ENCODE measurements at places on chromosomes 5 and 9.

DNA sequence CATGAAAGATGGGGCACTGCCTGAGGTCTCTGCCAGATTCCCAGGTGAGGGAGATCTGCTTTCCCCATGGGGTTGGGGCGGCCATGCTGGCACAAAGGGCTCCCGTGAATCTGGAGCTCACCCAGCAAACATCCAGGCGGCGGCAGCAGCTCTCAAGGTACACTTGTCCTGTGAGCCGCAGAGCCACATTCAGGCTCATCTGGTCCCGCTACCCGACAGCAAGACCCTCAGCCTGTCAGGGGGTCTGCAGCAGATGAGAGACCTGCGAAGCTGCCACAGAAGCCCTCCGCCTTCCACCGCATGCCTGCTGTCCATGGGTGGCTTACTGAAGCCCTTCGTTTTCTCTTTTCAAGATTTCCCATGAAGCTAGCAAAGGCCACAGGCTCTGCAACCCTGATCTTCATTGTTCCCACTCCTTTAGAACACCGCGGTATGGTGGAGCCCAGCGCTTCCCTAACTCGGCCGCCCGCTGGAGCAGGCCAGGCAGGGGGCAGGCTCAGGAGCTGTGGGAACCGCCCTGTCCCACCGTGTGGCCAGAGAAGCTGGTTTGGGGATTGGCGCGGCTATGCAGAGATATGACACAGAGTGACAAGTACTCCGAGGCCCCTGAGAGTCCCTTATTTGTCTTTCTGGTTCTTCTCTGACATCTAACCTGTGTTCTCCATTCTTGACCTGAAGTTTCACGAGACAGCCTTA lies 8.8 kb downstream of the LRRC14B start:
- no peaks in the 10 kb centered on the region for H3K4me1 ChIP-seq
- no peak overlapping the region for H3K4me3 ChIP-seq
- H3K27ac ChIP-seq, result no peak overlapping the region

DNA sequence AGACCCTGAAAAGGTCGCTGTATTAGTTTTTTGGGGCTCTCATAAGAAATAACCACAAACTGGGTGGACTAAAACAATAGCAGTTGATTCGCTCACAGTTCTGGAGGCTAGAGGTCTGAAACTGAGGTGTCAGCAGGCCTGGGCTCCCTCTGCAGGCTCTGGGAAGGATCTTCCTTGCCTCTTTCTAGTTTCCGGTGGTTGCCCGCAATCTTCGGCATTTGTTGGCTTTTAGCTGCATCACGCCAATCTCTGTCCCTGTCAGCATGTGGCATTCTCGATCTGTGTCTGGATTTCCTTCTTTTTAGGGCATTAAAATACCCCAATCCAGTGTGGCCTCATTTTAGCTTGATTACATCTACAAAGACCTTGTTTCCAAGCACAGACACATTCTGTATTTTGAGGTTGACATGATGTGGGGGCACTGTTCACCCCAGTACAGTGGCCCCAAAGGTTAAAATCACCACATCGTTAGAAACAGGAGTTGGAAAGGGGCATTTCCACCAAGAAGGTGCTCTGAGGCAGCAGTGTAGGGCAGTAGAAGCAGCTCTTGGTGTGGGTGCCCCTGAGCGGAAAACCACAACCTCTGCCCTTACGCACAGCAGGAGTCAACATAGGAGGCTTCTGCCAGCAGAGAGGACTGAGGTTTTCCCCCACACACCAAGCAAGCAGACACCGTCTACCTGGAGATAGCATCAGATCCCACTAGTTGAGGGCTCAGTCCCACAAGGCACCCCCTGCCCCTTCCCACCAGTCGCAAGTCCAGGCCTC lies 13.5 kb downstream of the ZNF79 start:
- H3K27me3 ChIP-seq, result no peaks in the 10 kb centered on the region
- no peaks in the 10 kb centered on the region for H3K4me1 ChIP-seq
- no peak for DNase-seq
- H3K36me3 ChIP-seq, result peaks cover 29% of the 10 kb centered on the region

GRCh38 chr9:74556685-74557084 lies 59.5 kb downstream of the RORB start:
- H3K36me3 ChIP-seq, result no peaks in the 10 kb centered on the region
- no peaks in the 10 kb centered on the region for H3K4me1 ChIP-seq
- H3K27ac ChIP-seq, result no peak overlapping the region
- no peak overlapping the region for H3K4me3 ChIP-seq
- DNase-seq, result no peak
- H3K27me3 ChIP-seq, result no peaks in the 10 kb centered on the region

DNA sequence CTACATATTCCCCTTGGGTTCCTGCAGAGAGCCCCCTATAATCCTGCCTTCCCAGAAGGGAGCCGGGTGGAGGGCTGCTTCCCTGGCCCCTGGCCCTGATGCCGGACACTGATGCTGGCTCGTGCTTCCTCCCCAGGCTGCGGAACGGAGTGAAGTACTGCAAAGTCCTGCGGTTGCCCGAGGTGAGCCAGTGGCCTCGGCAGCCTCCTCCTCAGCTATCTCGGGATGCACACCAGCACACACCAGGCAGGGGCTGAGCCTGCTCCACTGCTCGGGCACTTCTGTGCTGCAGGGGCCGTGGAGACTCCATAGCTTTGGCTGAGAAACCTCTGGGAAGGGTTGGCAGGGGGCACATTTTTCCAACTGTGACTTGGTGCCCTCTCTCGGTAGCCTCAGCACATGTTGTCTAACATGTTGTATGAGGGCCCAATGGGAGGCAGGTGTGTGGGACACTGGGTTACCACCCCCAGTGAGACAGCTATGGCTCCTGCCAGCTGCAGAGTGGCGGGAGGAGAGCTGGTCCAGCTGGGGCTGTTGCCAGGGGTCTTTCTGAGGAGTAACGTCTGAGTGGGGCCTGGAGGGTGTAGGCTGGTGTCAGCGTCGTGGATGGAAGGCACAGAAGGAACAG lies 38.4 kb downstream of the USP20 start:
- H3K36me3 ChIP-seq, result peaks cover 3% of the 10 kb centered on the region
- H3K4me3 ChIP-seq, result no peak overlapping the region
- no peaks in the 10 kb centered on the region for H3K4me1 ChIP-seq
- H3K27me3 ChIP-seq, result no peaks in the 10 kb centered on the region
- no peak overlapping the region for H3K27ac ChIP-seq

GRCh38 chr5:159833846-159834245 lies 82.4 kb upstream of the ADRA1B start:
- H3K4me1 ChIP-seq, result no peaks in the 10 kb centered on the region
- no peaks in the 10 kb centered on the region for H3K27me3 ChIP-seq
- no peak for DNase-seq
- H3K27ac ChIP-seq, result no peak overlapping the region

DNA sequence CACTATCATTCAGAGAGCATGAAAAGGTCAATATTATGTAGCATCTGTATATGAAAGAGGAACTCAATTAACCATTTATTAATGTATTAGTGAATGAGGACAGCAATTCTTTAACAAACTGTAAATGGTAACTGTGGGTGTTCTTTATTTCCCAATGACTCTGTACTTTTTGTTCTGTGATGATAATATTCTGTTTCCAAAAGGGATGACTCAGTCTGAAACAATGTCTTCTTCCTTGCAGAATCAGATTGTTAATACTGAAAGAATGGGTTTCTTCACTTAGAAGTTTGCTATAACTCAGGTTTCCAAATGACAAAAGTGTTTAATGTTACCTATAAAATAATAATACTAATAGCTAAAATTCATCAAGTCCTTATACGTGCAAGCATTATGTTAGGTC lies 1518.7 kb upstream of the WWC1 start:
- no peak overlapping the region for H3K27ac ChIP-seq
- no peak overlapping the region for H3K4me3 ChIP-seq
- DNase-seq, result no peak
- H3K4me1 ChIP-seq, result no peaks in the 10 kb centered on the region

DNA sequence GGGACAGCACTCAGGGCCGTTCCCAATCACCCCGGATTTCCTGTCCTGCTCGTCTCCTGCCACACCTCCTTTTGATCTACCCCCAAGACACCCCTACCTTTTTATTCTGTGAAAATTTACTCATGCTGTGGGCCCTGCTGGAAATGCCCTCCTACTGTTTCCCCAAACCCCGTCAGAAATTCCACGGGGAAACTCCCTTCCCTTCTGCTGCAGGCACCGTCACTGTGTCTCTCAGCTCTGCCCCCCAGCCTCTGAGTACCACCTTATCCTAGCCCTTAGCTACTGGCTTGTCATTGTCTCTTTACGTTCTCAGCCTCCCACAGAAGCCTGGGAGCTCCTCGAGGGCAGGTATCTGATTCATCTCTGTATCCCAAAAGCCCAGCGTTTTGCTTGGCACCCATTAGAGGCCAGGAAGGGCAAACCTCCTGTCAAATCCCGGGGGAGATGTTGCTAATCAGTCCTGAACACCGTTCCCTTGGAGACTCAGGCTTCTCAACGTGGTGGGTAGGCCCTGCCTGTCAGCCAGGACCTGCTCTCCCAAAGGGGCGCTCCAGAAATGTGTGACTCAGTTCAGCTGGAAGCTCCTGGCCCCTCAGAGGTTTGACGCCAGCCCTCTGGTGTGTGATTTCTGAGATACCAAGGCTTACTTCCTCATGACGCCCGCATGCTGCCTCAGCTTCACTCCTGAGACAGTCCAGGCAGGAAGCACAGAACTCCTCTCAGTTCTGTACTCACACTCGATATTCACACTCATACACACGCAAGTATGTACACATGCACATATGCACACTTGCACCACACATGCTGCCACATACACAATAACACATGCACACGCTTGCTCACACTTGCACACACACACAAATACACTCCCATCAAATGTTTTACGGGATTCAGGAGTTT lies 50.7 kb upstream of the GRHPR start:
- H3K36me3 ChIP-seq, result no peaks in the 10 kb centered on the region
- H3K4me1 ChIP-seq, result no peaks in the 10 kb centered on the region
- DNase-seq, result no peak

GRCh38 chr5:137292461-137293027 lies 206.6 kb downstream of the SPOCK1 start:
- peak; percentile 4 for DNase-seq
- H3K4me3 ChIP-seq, result no peak overlapping the region
- H3K4me1 ChIP-seq, result no peaks in the 10 kb centered on the region
- H3K27me3 ChIP-seq, result no peaks in the 10 kb centered on the region
- no peaks in the 10 kb centered on the region for H3K36me3 ChIP-seq
- H3K27ac ChIP-seq, result no peak overlapping the region

- no peaks in the 10 kb centered on the region for H3K36me3 ChIP-seq
- no peak overlapping the region for H3K4me3 ChIP-seq
- H3K27ac ChIP-seq, result no peak overlapping the region
- H3K4me1 ChIP-seq, result no peaks in the 10 kb centered on the region
- H3K27me3 ChIP-seq, result no peaks in the 10 kb centered on the region
- DNase-seq, result no peak
These were observed 259.9 kb upstream of the TARS1 start for GRCh38 chr5:33180900-33181299.

DNA sequence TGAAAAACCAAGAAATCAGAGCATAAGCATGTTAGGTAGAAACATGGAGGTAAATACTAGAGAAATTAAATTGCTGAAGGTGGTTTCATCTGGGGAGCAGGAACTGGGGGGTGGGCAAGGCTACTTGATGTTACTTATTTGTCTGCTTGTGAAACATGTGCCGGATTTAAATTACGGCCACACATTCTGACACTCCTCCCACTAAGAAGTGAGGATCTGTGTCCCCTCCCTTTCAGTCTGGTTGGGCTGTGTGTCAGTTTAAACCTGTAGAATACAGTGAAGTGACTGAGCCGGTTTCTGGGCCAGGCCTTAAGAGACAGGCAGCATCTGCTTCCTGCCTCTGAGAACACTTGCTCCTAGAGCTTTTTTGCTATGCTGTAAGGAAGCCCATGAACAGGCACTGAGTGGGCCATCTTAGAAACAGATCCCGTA lies 2.3 kb upstream of the IARS1 start:
- H3K36me3 ChIP-seq, result peaks cover 1% of the 10 kb centered on the region
- no peak overlapping the region for H3K27ac ChIP-seq
- no peak overlapping the region for H3K4me3 ChIP-seq
- H3K27me3 ChIP-seq, result no peaks in the 10 kb centered on the region

DNA sequence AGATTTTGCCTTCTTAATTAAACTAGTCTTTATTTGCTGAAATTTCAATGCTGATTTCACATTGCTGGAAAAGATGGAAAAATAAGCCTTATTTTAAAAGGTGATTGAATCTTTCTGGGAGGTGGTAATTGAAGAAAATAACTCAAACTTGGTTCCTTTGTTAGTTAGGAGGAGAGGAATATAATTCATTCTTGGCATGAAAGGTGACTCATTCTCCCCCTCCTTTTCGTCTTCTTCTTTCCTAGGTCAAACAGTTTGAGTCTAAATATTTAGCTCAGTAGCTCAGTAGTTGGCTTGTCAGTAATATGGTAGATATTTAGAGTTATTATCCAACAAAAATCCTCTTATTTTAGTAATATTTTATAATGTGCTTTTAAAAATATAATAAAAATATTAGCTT lies 353.9 kb upstream of the MEF2C start:
- no peaks in the 10 kb centered on the region for H3K27me3 ChIP-seq
- H3K4me3 ChIP-seq, result no peak overlapping the region
- H3K36me3 ChIP-seq, result no peaks in the 10 kb centered on the region
- no peak for DNase-seq

DNA sequence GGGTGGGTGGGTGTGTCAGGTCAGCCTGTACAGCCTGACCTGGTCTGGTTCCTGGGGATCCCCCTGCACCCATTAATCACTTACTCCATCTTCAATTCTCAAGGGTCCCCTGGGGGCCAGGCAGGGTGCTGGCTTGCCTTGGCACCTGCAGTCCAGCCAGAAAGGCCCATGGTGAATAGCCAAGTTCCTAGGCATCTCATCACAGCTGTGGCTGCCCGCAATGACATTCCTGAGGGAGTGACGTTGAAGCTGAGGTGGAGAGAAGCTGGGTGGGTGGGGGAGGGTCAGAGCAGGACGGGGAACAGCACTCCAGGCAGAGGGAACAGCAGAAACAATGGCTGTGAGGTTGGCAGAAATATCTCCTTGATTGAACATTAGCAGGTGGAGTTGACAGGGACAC lies 10.6 kb downstream of the HMCN2 start:
- DNase-seq, result no peak
- H3K36me3 ChIP-seq, result no peaks in the 10 kb centered on the region
- H3K4me3 ChIP-seq, result no peak overlapping the region
- no peaks in the 10 kb centered on the region for H3K27me3 ChIP-seq

DNA sequence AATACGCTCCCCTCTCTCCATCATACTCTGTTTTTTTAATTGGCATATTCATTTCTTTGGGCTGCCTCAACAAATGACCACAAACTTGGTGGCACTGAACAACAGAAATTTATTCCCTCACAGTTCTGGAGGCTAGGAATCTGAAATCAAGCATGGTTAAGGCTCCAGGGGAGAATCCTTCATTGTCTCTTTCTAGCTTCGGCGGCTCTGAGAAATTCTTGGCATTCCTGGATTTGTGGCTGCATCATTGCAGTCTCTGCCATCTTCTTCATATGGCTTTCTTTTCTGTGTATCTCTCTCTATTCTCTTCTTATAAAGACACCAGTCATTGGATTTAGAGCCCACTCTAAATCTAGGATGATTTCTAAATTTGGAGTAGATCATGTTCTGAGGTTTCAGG lies 10.9 kb upstream of the SLC24A2 start:
- no peak overlapping the region for H3K4me3 ChIP-seq
- DNase-seq, result no peak
- H3K27ac ChIP-seq, result no peak overlapping the region
- H3K36me3 ChIP-seq, result no peaks in the 10 kb centered on the region

- no peaks in the 10 kb centered on the region for H3K36me3 ChIP-seq
- peaks cover 24% of the 10 kb centered on the region for H3K27me3 ChIP-seq
- no peaks in the 10 kb centered on the region for H3K4me1 ChIP-seq
- DNase-seq, result no peak
These were observed 517 bp downstream of the KCNN2 start for GRCh38 chr5:114362197-114362976.
